ENCODE measurements at places on chromosomes 3 and 15. TPM values are rescaled to one million over a fixed set of nuclear protein-coding genes. Genes with fewer than 3 reads are reported as not detected.

DNA sequence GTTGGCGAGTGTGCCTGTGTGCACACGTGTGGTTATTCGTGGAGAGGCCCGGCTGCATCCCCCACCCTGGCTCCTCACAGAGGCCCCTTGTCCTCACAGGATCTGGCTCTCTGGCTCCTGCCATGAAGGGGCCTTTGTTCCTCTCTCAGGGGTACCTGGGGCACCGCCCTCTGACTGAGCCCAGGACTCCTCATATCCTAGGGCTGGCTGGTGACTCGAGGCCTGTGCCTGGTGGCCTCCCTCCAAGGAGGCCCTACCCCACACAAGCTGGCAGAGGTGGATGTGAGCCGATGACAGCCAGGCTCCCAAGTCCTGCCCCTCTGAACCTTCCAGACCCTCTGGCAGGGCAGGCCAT lies 10.0 kb downstream of the PRKCD start:
- peak; percentile 88 for DNase-seq

DNA sequence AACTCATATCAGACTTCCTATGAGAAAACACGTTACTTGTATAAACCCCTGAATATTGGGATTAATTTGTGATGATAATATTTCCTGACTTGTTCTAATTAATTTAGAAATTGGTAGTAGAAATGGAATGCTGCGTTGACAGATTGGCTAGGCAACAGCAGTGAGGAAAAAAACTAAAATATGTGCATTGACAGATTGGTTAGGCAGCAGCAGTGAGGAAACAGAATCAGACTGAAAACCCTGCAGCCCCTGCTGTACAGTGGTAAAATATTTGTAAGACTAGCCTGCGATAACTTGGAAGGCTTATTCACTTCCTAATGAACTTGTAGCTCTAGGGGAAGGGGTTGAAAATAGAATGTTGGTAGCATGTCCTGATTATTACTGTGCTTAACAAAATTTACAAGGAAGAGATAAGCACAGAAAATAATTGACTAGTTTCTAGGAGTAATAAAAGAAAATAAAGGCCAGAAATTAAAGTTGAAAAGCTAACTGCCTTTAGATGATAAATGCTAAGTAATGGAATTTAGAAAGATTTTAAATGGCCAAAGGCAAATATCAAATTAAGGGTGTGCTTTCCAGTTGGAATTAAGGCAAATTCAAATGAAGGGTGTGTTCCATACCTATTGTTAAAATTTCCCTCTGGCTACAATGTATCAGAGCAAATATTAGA lies 29.9 kb upstream of the IL16 start:
- no peak for DNase-seq

- no peak for DNase-seq
Observed at GRCh38 chr3:71361334-71361890, 222.1 kb downstream of the FOXP1 start.

- no peak for DNase-seq
Observed at GRCh38 chr15:50066202-50066601, 52.8 kb downstream of the ATP8B4 start.

- no peak for DNase-seq
Observed at GRCh38 chr3:33202711-33203457, 15.7 kb downstream of the SUSD5 start.

Gene TIGIT
- total RNA-seq = not detected

All from HepG2 (cell line).